ENCODE measurements at places on chromosomes 6 and 20.
A peak's percentile ranks its signal among the peaks of the same experiment; 100 is the strongest.

GRCh38 chr6:137709424-137710236 lies 157.4 kb upstream of the TNFAIP3 start:
- no peak for DNase-seq

DNA sequence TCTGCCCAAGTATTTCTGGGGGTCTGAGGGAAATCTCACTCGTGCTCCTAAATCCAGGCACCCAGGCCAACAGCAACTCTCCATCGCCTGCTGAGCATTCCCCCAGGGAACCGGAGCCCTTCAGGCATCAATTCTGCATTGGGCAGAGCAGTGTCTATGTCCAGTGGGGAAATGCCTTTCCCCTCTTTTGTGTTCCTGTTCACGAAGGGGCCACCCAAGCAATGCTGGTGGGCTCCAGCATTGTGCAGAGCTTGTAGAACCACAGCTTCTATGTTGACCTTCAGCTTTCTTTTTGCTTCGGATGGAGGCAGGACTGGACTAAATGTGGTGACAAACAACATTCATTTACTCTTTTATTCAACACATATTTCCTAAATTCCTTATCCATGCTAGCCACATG lies 27.2 kb upstream of the DDR1 start:
- DNase-seq = no peak

DNA sequence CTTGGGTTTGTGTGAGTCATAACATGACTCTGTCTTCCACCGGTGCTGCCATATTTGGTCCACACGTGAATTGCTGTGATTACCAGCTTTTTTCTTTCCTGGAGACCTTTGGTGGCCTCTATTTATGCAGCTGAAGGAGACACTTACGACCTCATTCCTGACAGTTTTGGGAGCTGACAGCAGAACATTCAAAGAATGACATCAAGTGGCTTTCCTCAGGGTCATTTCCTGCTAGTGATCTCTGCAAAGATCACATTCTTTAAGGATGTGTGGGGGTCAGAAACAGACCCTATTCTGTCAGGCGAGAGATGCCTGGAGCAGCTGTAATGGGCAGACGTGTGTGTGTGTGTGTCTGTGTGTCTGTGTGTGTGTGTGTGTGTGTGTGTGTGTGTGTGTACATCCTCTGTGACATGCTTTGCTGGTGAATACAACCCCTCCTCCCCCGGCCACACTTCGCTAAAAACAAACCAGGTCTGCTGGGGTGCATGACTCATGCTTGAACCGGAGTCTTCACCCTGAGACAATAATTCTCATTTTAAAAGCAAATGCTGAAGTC lies 115.6 kb downstream of the TMEM170B start:
- DNase-seq = no peak

DNA sequence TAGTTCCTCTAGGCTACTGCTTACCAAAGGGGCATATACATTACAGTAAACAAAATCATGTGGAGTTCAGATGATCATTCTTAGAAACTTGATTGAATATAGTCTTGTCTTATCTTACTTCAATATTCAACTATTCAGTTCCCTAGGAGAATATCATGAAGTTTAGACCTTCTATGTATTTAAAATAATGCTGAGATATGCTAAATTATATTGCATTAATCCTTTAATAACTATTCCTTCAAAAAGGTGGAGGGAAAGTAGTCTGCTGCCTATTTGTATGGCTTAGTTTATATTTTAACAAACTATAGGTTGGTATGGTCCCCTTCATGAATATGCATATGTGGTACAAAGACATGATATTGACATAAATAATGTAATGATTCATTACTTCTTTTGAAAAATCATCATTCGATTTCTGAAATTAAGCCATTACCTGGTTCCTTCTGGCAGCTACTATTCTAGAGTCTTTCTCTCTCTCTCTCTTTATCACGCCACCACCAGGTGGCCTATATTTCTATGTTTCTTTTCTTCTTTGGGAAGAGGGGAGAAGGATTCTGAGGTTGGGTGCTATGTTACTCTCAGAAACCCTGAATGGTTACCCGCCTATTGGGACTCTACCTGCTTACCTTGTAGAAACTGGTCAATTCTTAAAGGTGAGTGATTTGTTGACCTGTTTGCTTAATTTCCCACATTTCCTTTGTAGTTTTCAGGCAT lies 855.8 kb downstream of the HACE1 start:
- no peak for DNase-seq

DNA sequence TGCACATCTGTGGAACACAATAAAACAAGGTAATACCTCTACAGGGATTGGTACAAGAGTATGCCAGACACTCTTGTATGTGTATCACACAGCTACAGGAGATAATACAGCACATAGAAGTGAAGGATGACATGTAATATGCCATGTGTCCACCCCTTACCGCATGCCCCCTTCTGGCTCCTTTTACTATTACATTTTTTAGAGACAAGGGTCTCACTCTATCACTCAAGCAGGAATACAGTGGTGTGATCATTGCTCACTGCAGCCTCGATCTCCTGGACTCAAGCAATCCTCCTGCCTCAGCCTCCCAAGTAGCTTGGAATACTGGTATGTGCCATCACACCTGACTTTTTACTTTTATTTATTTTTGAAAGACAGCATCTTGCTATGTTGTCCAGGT lies 4.2 kb upstream of the NCR3 start:
- peak; percentile 37 for DNase-seq

DNA sequence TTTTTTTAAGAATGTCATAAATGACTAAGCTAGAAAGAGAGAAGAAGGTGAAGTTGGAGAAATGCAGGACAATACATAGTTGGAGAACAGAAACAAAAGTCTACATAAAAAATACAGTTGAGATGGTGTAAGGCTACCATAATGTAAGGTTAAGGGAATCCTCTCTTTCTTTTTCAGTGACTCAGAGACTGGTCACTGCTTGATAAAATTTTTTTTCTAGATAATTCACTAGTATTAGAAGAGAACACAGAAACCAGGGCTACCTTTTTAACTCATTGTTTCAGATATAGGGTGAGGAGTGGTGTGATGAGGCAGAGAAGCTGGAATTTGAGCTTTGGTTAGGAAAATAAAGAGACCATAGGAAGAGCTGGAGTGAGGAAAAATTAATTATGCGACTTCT lies 18.2 kb upstream of the EDN1 start:
- no peak for DNase-seq

DNA sequence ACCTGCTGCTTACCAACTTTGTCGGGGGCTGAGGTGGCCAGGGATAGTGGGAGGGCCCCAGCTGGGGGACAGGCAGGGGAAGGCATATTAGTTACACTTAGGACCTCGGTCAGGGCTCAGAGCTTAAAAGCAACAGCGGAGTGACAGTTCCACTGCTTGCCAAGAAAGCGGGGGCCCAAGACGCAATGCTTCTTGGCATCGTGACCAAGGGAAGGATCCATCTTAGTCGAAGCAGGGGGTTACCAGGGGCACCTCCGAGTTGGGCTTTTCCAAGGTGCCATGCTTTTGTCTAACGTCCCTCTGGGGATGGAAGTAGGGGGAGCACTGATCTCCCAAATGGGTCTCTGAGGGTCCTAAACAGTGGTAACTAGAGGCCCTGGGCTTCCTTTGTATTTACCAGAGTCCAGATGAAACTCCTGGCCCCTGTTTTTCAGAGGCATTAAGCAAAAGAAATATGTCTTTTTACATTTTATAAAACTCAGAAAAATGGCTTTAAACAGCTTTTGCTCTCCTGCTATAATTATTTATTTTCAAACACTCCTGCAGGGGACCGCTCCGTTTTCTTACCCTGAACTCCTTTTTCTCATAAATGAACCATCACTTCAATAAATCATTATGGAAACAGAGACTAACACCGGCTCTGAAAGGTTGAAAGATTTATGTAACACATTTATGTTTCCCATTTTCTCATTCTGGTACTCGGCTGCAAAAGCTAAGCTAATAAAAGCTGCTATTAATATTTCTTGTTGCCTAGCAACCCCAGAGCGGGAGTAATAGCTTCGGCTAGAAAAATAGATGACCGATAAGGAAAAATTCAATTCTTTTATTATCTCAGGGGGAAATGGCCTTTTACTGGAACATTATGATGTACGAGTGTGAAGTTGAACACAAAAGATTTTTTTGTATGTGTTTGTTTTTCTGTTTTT lies 100.4 kb downstream of the TOX2 start:
- peak; percentile 40 for DNase-seq

DNA sequence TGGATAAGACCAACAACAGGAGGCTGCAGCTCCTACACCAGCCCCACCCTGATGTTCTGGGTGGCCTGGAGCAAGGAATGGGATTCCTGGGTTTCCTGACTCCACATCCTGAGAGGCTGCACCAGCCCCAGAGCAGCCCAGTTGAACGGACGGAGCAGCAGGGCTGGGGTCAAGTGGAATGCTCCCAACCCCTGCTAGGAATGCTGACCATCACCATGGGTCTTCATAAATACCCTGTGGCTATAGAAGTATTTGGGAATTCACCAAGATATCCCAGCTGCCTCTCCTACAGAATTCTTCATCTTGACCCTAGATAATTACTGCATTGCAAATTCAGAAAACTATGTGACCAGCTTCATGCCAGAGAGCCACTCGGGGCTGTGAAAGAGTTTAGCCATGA lies 180.3 kb downstream of the THBS2 start:
- no peak for DNase-seq

Data from NCI-H1105 treated with DMSO at 0.1 percent for 48 hours (cell line).